ENCODE measurements at places on chromosomes 2 and 18. TPM values are rescaled to one million over a fixed set of nuclear protein-coding genes. Genes with fewer than 3 reads are reported as not detected.

GRCh38 chr2:1455466-1455865, 42.2 kb downstream of the TPO start:
- DNase-seq: no peak

LIMS4 gene
- not detected for total RNA-seq

DNA sequence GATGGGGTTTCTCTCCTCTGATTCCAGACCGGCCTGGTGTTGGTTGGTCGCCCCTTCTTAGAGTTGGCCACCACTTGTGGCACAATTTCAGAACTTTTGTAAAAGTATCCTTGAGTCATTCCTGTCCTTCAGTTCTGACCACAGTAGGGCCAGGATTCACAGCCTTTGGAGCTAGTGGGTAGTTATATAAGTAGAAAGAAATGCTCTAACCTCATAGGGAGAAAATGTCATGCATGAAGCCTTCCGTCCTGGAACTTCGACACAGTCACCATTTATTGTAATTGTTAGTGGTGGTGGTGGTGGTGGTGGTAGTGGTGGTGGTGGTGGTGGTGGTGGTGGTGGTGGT, 65.4 kb downstream of the EPAS1 start:
- DNase-seq: no peak

PNKD gene
- total RNA-seq: 11.8 TPM

GRCh38 chr2:44952143-44952805, 10.8 kb downstream of the SIX3 start:
- no peak for DNase-seq

DNA sequence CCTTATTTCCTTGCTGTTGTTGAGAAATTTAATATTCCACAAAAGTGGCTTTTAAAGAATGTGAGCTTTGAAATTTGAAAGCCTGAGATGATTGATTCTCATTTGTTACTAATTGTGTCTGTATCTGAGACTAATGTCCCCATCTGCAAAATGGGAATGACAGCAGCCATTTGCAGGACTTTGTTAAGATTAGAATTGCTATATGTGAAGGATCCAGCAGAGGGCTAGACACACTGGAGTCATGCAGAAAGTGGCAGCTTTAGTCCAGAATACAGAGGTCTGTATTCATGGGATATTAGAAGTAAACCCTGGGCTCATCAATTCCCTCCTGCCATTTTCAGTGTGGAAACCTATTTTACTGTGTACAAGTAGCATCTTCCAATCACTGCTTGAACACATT, 296.5 kb upstream of the GYPC start:
- no peak for DNase-seq

Data from uterus (tissue), 4 donors.